ENCODE measurements at places on chromosomes 2 and 18.
A peak's percentile ranks its signal among the peaks of the same experiment; 100 is the strongest.

DNA sequence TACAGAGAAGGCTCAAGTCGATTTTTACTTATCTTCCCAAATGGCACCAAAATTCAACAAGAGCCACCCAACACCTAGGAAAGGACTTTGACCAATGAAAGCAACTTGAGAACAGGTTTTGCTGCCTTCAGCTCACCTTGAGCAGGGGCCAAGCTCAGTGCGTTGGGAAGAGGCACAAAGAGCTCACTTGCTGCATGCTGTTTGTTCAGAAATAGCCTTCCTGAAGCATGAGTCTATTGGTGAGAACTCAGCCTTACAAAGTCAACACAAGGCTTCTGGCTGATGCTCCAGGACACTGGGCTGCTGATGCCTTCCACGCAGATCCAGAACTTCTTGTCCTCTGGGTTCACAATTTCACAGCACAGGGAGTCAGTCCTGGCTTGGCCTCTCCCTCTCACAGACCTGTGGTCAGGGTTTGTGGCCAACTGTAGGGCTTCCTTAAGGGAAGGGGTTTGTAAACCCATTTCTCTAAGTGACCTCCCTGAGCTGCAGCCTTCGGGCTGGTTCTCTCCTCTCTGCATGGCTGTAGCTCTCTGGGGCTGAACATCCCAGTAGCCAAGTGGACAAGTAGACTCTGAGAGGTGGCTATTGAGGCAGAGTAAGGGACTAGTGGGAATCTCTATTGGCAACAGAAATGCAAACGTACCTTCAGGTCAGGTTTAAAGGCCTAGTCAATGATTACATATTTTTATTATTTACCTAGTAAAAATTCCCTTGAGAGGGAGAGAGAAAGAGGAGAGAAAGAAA lies 124.7 kb upstream of the GATA6 start:
- H3K27ac ChIP-seq = no peak overlapping the region
- no peaks in the 10 kb centered on the region for H3K4me1 ChIP-seq
- DNase-seq = no peak
- no peaks in the 10 kb centered on the region for H3K36me3 ChIP-seq

DNA sequence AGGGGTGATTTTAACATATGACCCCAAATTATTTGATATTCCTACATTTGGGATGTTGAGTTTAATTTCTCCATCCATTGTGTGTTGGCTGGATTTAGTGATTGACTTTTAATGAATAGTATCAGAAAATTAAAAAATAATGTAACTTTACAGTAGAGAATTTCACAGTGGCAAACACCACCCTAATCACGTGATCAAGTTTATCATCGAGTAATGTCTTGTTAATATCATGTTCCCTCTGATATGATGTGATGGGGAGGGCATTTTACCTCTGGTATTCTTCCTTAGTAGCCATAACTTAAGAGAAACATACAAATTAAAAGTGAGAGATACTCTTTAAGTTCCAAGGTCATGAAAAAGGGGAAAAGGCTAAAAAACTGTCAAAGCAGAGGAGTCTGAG lies 602.0 kb upstream of the CELF4 start:
- no peak overlapping the region for H3K27ac ChIP-seq
- no peaks in the 10 kb centered on the region for H3K27me3 ChIP-seq
- no peak overlapping the region for H3K4me3 ChIP-seq
- no peak for DNase-seq
- no peaks in the 10 kb centered on the region for H3K36me3 ChIP-seq

DNA sequence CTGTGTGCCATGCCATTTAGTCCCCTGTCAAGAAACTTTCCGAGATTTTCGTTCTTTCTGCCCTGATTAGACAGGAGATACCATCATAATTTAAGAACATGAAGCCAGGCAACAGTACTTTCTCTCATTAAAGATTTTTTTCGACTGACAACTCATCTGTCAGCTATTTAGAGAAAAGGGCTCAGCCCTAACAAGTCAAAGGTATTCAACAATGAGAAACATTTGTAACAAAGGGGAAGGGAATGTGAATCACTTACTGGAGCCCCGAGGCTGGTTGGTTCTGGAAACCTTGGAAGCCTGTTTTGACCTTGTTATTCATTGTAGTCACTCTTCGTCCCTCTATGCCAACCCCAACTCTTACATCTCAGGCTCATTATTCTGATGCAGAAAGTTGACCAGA lies 199.4 kb downstream of the SPP2 start:
- H3K27me3 ChIP-seq = no peaks in the 10 kb centered on the region
- H3K27ac ChIP-seq = no peak overlapping the region
- no peaks in the 10 kb centered on the region for H3K36me3 ChIP-seq
- no peak overlapping the region for H3K4me3 ChIP-seq
- H3K4me1 ChIP-seq = peaks cover 5% of the 10 kb centered on the region
- no peak for DNase-seq

GRCh38 chr2:5977477-5977876 lies 285.3 kb downstream of the SOX11 start:
- H3K4me1 ChIP-seq = no peaks in the 10 kb centered on the region
- no peak overlapping the region for H3K27ac ChIP-seq
- no peaks in the 10 kb centered on the region for H3K36me3 ChIP-seq

GRCh38 chr2:96942907-96943632 lies 43.3 kb downstream of the FAM178B start:
- no peak overlapping the region for H3K4me3 ChIP-seq
- peaks cover 3% of the 10 kb centered on the region for H3K27me3 ChIP-seq
- H3K36me3 ChIP-seq = peaks cover 10% of the 10 kb centered on the region
- no peak overlapping the region for H3K27ac ChIP-seq
- peaks cover 29% of the 10 kb centered on the region for H3K4me1 ChIP-seq
- DNase-seq = no peak

DNA sequence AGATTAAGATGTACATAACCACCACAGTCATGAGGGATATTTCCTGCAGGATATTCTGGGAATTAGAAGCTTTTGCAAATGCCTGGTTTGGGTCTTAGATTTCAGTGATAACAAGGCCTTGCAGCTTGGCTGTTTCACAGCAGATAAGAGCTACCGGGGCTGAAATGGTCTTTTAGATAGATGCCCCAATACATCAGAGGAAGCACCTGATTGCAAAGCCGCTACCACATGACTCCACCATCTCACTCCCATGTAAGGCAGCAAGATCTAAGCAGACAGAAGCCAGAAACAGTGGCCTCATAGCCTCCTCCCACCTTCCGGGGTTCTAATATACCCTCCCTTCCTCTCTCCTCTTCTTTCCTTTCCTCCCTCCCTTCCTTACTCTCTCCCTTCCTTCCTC lies 31.1 kb upstream of the EPG5 start:
- peaks cover 68% of the 10 kb centered on the region for H3K36me3 ChIP-seq
- no peaks in the 10 kb centered on the region for H3K27me3 ChIP-seq
- H3K27ac ChIP-seq = peak overlapping the region; percentile 90
- H3K4me3 ChIP-seq = peak overlapping the region; percentile 44
- DNase-seq = peak; percentile 11

DNA sequence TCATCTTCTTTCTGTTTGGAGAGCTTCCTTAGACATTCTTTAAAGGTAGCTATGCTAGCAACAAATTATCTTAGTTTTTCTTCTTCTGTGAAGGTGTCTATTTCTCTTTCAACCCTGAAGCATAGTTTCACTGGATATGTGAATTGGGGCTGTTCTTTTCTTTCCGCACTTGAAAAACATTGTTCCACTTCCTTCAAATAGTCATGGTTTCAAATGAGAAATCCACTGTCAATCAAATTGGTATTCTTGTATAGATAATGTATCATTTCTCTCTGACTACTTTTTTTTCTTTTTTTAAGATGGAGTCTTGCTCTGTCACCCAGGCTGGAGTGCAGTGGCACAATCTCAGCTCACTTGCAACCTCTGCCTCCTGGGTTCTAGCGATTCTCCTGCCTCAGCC lies 254.0 kb downstream of the ANAPC1 start:
- H3K36me3 ChIP-seq = peaks cover 6% of the 10 kb centered on the region
- peaks cover 37% of the 10 kb centered on the region for H3K4me1 ChIP-seq
- H3K4me3 ChIP-seq = no peak overlapping the region
- H3K27ac ChIP-seq = no peak overlapping the region
- no peak for DNase-seq
- H3K27me3 ChIP-seq = peaks cover 11% of the 10 kb centered on the region

- peak; percentile 34 for DNase-seq
- peaks cover 81% of the 10 kb centered on the region for H3K27me3 ChIP-seq
- H3K27ac ChIP-seq = no peak overlapping the region
- H3K36me3 ChIP-seq = no peaks in the 10 kb centered on the region
Measured at GRCh38 chr2:88199912-88200682, 30.0 kb downstream of the THNSL2 start.

- H3K36me3 ChIP-seq = no peaks in the 10 kb centered on the region
- H3K27ac ChIP-seq = no peak overlapping the region
- peaks cover 2% of the 10 kb centered on the region for H3K4me1 ChIP-seq
- DNase-seq = no peak
- peaks cover 24% of the 10 kb centered on the region for H3K27me3 ChIP-seq
Measured at GRCh38 chr2:218129458-218130135, 3.8 kb downstream of the CXCR2 start.
